ENCODE measurements at places on chromosomes 7 and 10.

DNA sequence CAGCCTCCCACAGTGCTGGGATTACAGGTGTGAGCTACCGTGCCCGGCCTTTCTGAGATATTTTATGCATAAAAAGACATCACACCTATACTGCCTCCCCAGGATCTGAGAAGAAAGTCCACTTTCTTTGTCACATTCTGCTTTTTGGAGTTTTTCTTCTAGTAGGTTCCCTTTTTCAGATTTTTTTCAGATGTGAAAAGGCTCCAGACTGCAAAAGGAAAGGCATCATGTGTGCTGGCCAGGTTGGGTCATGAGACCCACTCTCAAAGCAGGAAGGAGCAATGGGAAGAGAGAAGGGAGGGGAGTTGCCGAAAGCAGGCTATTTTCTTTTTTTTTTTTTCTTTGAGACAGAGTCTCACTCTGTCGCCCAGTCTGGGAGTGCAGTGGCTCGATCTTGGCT, 10.8 kb downstream of the BLVRA start:
- no peak for DNase-seq

DNA sequence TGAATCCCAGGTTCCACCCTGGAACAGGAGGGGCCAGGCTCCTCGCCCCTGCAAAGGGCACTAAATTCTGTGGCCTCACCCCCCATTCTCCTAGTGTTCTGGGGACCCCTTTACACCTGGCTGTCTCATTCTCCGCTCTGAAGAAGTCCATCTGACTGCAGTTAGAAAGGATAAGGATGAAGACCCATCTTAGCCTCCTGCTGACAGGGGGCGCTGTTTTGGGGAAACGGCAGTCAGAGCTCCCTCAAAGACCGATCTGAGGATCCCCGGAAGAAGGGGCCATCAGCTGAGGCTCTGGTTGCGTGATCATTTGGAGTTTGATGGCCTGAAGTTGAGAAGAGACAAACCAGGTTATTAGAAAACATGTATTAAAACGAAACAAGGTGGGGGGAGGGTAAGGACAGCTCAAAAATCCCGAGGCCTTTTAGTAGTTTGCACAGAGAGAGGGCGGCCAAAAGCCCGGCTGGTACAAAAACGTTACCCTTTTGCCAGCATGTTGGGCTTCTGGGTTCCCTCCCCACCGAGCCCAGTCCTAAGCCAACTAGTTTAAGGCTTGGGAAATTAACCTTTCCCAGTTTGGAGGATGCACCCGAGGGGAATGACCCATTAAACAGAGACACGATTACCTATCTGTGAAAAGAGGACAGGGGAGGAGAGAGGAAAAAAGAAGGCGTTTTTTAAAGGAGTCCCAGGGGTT, 102.8 kb downstream of the CHN2 start:
- peak; percentile 28 for DNase-seq

- no peak for DNase-seq
These were observed 111.7 kb upstream of the COBL start for GRCh38 chr7:51428217-51428887.

- no peak for DNase-seq
These were observed 9.5 kb downstream of the ANKIB1 start for GRCh38 chr7:92255308-92255707.

DNA sequence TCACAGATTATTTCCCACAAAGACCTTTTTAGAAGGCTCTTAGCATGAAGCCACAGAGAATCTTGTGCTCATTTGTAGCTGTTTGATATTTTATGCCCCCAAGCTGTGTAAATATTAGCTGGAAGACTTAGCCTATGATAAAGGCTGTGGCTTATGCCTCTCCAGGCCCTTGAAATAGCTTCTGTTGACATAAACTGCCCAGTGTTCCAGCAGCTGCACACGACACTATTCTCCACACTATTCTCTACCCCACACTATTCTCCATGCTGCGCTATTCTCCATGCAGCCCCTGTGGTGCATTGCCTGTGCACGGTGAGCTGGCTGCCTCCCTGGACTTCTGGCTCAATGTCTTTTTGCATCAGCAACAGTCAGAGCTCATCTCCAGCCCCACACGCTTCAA, 13.1 kb downstream of the DDC start:
- DNase-seq = no peak

DNA sequence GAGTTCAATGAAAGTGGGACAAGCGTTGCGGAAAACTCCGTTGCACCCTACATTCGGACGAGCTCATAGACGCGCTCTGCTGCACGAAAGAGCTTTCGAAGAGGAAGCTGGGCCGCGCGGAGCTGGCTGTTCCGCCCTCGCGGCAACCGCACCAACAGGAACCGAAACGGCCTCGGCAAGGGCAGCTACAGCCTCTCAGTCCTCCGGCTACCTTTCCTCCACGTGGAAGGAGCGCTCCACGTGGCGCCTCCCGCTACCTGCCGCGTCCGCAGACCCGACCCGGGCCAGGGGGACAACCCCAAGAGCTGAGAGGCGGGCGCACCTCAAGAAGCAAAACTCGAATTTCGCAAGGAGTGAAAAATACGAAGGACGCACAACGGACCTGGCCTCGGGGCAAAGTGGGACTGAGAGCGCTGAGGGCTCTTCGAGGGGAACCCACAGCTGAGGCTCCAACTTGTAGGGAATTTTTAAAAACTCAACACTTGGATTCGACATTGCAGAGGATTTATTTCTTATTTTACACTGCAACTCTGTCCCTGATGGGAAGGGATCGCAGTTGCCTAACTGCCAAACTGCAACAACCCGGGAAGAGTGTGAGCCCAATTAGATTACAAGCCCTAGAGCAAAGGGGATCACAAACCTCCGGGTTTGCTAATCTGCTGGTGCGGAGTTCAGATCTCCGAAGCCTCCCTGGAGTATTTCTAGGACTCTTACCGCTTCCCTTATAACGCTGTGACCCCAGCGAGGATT, 1.4 kb downstream of the HPSE2 start:
- DNase-seq = peak; percentile 87

GRCh38 chr7:50721160-50721559, 61.5 kb downstream of the GRB10 start:
- DNase-seq = no peak

DNA sequence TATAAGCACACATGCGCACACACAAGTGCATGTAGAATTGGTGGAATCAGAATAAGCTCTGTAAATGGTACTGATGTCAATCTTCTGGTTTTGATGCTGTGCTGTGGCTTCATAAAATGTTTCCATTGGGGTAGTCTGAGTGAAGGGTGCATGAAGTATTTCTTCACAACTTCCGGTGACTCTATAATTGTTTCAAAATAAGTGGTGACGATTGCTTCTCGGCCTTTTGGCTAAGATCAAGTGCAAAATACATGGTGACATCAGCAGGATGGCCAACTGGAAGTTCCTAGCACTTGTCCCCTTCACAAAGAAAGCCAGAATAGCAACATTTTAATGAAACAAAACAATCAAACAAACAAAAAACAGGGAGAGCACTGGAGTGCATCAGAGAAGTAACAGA, 41.6 kb upstream of the CAMK2B start:
- no peak for DNase-seq

GRCh38 chr7:132125096-132125495, 451.2 kb downstream of the PLXNA4 start:
- no peak for DNase-seq

DNA sequence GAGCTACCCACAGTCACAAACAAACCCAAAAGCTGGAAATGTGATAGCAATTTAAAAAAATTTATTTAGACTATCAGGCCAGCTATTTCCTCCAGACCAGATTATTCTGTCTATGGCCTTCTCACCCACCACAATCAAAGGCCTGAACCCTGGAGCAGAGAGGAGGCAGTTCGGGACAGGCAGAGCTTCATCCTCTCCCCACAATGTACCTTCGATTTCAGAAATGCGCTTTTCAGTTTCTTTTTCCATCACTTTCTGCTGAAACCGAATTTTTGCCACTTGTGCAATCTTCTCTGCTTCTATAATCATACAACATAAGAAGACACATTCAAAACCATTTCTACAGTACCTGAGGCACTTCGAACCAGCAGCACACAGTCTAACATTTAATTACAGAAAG, 29.9 kb downstream of the ERLIN1 start:
- peak; percentile 57 for DNase-seq

- DNase-seq = no peak
These were observed 883.8 kb downstream of the LRMDA start for GRCh38 chr10:76315240-76315639.

DNA sequence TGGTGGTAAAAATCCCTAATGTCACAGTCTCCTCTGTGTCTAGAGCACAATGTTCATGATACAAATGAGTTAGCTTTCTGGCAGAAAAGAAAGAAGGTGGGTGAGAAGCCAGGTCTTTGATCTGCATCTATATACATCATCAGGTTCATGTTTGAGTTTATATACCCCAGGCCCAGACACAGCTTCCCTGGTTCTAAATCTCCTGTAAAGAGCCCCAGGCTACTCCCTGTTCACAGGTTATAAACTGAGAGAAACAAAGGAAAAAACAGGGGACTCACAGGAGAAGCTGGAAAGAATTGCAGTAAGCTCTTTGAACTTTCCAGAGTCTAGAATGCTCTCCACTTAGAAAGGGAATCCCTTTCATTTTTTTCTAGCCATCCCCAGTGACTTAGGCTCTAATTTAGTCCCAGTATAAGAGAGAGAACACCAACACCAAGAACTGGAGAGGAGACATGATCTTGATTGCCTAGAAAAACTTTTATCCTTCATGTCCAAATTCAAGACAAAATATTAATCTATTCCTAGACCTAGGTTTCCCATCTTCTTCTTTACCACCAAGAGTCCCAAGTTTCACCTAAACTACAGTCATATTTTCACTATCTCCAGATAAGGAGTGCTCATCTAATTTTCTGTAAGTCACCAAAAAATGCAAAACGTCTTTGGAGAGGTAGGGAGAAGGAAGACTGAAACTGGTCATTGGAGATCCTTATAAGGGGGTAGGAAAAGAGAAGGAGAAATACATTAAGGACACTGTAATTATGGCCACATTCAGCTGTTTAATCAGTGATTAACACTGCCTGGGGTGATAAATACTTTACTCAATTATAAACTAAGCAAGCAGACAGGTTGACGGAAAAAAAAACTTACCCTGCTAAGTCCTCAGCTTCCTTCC, 469 bp downstream of the MSS51 start:
- DNase-seq = no peak

DNA sequence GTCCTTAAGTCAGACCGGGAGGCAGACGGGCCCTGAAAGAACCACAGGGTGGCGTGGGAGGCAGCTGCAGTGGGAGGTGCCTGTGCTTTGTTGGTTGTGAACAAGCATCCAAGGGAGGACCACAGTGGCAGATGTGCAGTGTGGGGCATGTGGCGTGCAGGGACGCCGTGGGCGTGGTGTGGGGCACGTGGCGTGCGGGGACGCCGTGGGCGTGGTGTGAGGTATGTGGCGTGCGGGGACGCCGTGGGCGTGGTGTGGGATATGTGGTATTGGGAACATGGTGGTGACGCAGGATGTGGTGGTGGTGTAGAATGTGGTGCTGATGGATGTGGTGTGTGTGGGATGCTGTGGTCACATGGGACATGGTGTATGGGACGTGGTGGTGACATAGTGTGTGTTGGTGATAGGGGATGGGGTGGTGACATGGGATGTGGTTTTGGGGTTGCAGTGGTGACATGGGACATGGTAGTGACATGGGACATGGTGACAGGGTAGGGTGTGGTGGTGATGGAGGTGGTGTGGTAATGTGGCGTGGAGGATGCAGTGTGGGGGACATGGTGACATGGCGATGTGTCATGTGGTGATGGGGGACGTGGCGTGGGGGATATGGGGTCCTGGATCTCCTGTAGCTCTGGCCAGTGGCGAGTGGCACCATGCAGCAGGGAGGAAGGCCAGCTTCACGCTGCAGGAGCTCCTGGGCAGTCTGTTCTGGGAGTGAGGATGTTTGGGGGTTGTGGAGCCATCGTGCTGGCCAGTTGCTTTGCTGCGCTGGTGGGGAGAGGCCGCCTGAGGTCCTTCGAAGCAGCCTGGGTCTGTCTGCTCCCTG, 78.8 kb downstream of the INPP5A start:
- DNase-seq = no peak

DNA sequence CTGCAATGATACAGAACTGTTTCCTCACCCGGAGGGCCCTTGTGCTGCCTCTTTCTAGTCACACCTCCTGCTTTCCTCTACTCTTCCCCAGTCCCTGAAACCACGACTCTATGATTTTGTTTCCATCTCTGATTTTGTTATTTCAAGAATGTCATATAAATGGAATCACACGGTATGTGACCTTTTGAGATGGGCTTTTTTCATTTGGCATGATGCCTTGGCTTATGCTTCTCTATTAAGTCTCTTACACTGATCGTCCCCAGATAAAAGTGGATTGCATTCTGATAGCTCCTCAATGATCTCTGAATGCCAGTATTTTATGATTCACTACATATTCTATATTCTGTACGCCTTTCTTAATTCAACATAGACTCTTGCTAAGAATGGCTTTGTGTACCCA, 78.2 kb downstream of the GALNT11 start:
- DNase-seq = no peak

GRCh38 chr7:38704041-38704547, 72.9 kb upstream of the AMPH start:
- no peak for DNase-seq

GRCh38 chr7:80078159-80078731, 56.4 kb upstream of the GNAI1 start:
- no peak for DNase-seq

- DNase-seq = no peak
These were observed 63.4 kb downstream of the KIAA1217 start for GRCh38 chr10:24272374-24272773.
